ENCODE measurements at places on chromosomes 11 and 22. TPM values are rescaled to one million over a fixed set of nuclear protein-coding genes. Genes with fewer than 3 reads are reported as not detected.

The RNF169 gene
- 21.4 TPM for total RNA-seq

The TTC36 gene
- 1.3 TPM for total RNA-seq

The NPAS4 gene
- not detected for total RNA-seq

The PHOX2A gene
- not detected for total RNA-seq

The APOC3 gene
- total RNA-seq = not detected

The PPP1R14B gene
- 207 TPM for total RNA-seq

The MRGPRE gene
- total RNA-seq = not detected

The CLTCL1 gene
- 7.6 TPM for total RNA-seq

The ANKK1 gene
- not detected for total RNA-seq

The SCUBE2 gene
- 4.4 TPM for total RNA-seq

The CCDC157 gene
- 0.81 TPM for total RNA-seq

The APOA4 gene
- not detected for total RNA-seq

The DGCR6 gene
- 3.2 TPM for total RNA-seq

The OR51B2 gene
- total RNA-seq = not detected

The MS4A6A gene
- total RNA-seq = 0.65 TPM

The CAVIN3 gene
- 182 TPM for total RNA-seq

The SIK3 gene
- 6.0 TPM for total RNA-seq

The DEUP1 gene
- not detected for total RNA-seq

The MYOD1 gene
- not detected for total RNA-seq

The TRIM51 gene
- not detected for total RNA-seq

The OR51I1 gene
- total RNA-seq = not detected

The OVOL1 gene
- not detected for total RNA-seq

The SHISAL1 gene
- under 0.01 TPM for total RNA-seq

The DNAJC4 gene
- total RNA-seq = 9.9 TPM

The ADAMTS15 gene
- total RNA-seq = 2.8 TPM

The ADM gene
- total RNA-seq = 210 TPM

The CHRM1 gene
- not detected for total RNA-seq
